AG08396 (cell line): ENCODE measurements at places on chromosomes 6 and 20.

GRCh38 chr6:138785079-138785478, 10.8 kb upstream of the ECT2L start:
- DNase-seq: no peak

- peak; percentile 63 for DNase-seq
Measured at GRCh38 chr20:8853805-8854338, 215.0 kb upstream of the PLCB4 start.

DNA sequence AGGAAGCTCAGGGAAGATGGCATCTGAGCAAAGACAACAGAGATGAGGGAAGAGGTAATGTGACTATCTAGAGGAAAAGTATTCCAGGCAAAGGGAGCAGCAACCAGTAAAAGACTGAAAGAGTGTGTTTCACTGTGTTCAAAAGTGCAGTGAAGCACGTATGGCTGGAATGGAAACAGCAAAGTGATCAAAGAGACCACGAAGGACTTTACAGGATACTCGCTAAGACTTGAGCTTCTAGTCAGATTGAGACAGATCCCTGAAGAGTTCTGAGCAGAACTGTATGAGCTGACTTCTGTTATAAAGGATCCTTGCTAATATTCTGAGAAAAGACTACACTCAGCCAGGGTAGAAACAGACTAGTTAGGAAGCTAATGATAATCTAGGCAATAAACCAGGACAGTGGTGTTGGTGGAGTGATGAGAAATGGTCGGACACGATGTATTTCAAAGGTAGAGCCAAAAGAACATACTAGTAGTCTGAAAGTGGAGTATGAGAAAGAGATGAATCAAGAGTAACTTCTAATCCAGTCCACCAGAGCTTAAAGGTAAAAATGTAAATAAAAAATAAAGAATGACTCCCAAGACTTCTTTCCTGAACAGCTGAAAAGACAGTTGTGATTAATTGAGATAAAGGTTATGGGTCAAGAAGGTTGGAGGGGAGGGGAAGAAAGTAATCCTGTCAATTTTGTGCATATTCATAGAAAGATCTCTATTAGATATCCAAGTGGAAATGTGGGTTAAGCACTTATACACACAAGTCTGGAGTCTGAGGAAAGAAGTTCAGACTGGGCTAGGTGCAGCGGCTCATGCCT, 14.2 kb downstream of the SEC63 start:
- no peak for DNase-seq

DNA sequence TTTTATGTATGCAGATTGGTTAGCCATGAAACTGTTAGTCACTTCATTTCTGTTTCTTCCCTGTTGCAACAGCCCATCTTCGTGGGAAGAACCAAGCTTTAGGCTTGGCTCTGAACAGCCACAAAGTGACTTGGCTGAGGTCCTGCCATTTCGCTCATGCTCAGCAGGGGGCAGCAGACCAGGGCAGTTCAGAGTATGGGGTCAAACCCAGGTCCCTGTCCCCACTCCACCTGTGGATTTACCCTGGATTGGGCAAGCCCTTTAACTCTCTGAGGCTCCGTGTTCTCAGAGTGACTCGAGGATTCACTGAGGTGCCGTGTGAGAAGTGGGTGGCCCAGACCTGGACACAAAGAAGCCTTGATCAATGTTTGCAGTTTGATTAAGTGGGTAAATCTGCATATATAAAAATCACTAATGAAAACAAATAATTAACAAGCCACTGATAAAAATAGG, 19.8 kb upstream of the MAP1LC3A start:
- peak; percentile 66 for DNase-seq

DNA sequence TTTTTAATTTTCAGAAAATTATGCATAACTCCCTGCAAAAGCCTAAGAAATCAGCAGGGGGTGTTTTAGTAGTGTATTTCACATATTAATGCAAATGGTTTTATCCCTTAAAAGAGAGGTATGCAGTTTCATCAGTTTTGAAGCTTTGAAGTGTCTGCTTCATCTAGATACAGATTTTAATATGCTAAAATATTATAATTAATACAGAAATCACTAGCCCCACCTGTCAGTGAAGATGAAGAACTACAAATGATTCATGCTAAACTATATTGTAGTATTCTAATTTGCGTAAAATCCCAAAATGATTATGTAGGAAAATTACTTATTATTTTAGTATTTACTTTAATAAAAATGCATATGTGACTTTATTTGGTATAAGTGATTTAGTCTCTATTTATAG, 2.9 kb upstream of the TFB1M start:
- DNase-seq: no peak

DNA sequence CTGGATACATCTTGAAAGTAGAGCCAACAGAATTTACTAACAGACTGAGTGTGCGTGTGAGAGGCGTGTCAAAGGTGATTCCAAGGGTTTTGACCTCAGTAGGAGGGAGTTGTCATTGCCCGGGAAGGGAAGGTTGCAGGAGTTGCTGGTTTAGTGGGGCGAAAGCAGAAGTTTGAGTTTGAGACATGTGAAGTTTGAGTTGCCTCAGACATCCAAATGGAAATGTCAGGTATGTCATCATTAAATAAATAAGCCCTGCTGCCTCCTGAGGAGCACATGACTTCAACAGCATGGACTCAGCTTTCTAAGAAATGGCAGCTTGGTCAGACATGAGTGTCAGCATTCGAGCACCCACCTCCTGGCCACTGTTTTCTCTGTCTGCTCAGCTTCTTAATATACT, 26.6 kb upstream of the TGM2 start:
- DNase-seq: no peak

DNA sequence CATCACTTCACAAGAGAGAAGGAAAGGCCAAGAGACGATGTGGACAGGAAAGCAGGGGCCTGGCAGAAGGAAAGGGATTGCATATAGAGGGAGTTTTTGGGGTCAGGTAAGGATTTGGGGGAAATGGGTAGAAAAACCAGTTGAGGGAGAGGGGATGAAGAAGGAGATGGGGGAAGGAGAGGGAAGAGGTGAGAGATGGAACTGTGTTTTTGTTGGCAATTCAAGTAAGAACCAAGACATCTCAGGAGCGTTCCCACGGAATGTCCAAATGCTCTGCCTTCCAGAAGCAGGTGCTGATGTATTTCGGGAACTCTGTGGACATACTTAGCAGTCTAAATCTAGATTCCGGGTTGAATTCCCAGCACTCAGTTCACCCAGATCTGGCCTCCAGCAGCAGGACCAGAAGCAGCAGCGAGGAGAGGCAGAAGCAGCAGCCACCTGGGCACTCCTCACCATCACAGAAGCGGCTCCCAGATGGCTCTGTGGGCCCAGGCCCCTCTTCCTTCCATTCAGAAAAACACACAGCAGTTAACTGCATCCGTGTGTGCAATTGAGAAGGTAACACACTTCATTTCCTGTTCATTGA, 88.8 kb downstream of the DZANK1 start:
- no peak for DNase-seq

DNA sequence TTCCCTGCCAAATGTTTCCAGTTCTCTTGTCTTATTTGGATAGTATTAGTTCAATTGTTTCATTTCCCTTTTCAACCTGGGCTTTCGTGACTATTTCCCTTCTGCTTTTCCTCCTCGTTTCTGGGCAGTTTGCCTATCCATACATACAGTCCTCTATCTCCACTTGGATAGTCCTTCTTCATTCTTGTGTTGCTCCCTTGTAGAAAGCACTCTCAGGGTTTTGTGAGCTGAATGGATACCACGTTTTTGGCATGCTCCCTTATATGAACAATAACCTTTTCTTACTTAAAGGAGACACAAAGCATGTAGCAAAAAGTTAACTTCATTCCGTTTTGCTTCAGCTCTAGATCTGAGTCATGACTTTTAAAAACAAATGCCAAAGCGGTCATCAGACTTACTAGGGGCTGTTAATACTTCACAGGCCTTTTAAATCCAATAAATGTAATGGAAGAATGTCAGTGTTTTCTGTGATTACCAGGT, 16.6 kb downstream of the CRYBG1 start:
- DNase-seq: no peak

DNA sequence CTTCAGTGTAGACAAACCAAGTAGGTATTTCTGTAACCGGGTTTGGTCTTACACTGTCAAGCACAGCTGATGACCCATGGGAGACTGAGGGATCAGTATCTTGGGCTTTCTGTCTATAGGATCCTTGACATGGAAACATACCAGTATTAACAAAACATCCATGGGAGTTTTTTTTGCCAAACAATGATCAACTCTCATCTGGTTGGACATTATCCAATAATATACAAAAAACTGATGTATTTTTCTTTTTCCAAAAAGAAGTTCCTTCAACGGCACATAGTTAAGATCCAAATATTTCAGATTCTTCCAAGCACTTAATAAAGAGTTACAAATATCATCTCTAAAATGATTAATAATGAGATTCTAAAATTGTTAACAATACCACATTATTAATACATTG, 459.9 kb downstream of the PRKN start:
- DNase-seq: no peak
